ENCODE measurements at places on chromosomes 4 and X.

- no peak for DNase-seq
Observed at GRCh38 chr4:59728496-59728895, 1471.6 kb upstream of the ADGRL3 start.

GRCh38 chr4:143420227-143420626 is 83.6 kb downstream of the GAB1 start:
- DNase-seq: no peak

GRCh38 chr4:109155682-109156283 is 146.7 kb downstream of the COL25A1 start:
- DNase-seq: no peak

DNA sequence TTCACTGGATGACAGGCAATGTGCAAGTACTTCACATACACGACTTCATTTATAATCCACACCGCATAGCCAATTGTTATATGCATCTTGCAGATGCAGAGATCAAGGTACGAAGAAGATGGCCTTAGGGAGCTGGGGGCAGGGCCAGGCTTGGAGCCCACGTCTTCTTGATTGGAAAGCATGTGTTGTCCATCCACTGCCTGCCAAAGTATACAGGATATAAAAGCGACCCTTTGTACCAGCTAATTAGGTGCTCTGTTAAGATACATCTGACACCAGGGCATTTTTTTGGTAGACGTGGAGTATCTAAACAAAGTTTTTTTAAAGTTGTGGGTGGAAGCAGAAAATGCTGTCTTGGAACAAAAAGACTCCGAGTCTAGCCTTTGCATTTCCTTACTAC is 1.4 kb downstream of the C4orf36 start:
- DNase-seq: no peak

- DNase-seq: no peak
Observed at GRCh38 chrX:12548746-12549145, 242.5 kb upstream of the PRPS2 start.

DNA sequence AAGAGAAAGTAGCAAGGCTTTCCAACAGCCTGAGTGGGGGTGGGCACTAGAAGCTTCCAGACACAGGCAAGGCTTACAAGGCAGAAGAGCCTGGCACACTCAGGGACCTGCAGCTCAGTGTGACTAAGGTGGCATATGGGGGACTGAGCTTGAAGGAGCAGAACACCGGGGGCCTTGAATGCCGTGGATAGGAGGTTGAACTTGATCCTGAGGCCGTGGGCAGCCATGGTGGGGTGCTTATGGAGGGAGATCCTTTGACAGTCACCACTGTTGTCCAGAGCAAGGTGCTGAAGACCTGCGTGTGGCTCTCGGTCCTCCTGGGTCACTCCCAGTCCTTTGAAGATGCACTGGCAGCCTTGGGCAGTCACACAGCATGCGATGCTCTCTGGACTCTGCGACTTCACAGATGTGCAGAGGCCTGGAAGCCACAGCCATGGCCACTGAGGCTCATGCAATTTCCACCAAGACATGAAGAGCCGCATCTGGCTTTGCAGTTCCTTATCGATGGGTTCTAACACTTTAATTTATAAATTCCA is 18.3 kb downstream of the C4orf50 start:
- DNase-seq: no peak

- no peak for DNase-seq
Observed at GRCh38 chr4:76023389-76023788, at the start of gene CXCL10. Gene CXCL10, minus strand, starts transcription at chr4:76023497. Its CDS starts 66 bp downstream, at chr4:76023431.

DNA sequence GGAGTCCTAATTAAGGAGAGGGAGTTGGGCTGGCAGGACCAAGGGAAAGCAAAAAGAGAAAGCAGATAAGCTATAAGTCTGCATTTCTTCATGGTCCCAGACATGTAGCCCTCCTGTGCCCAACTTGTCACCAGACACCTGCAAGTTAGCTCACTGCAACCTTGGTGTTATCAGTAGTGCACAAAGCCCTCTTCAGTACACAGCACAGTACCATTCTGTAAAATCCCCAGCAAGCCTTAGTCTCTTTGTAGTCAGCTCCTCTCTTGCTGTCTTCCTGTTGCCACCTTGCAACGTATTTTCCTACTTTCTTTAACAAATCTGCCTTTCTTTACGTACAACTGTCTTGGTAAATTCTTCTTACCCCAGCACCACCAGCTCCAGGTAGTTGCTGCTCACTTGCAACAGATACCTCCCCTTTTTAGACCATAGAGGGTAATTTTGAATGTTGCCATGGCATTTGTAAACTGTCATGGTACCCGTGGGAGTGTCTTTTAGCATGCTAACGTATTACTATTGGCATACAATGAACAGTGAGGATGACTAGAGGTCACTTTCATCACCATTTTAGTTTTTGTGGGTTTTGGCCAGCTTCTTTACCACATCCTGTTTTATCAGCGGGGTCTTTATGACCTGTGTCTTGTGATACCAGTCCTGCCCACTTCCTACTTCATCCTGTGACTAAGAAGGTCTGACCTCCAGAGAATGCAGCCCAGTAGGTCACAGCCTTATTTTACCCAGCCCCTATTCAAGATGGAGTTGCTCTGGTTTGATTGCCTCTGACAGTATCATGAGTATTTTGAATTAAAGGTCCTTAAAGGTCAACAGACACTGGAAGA is 28.3 kb upstream of the AP1S2 start:
- DNase-seq: no peak

GRCh38 chr4:110788302-110788701 is 165.4 kb upstream of the PITX2 start:
- DNase-seq: no peak

DNA sequence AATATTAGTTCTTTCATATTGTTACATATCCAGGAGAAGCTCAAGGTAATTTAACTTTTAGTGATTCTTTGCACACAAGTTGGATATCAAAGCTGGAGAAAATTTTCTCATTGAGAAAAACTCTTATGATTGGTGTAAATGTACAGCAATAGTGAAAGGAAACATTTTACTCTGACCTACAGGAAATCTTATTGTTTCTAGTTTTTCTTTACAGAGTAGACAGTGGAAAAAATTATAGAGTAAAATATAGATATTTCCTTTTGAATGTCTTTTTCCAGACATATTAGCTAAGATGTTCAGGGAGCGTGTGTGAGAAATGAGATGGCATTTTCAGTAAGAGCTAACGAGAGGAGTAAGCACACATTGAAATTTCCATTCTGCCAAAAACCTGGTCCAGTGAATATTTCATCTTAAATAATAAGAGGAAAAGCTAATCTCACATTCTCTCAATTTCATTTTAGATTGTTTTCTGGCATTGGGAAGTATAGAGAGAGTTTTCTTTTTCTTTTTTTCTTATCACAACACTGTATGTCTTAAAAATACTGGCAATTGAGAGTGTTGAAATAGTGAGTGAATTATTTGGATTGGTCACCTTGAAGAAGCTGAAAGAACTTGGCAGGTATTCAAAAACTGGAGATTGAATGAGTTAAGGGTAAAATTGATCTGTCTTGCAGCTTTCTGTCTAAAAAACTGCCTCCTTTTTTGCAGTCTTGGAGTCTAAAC is 15.6 kb upstream of the ATP8A1 start:
- DNase-seq: no peak

- no peak for DNase-seq
Observed at GRCh38 chrX:68121835-68122234, 311.5 kb downstream of the OPHN1 start.

DNA sequence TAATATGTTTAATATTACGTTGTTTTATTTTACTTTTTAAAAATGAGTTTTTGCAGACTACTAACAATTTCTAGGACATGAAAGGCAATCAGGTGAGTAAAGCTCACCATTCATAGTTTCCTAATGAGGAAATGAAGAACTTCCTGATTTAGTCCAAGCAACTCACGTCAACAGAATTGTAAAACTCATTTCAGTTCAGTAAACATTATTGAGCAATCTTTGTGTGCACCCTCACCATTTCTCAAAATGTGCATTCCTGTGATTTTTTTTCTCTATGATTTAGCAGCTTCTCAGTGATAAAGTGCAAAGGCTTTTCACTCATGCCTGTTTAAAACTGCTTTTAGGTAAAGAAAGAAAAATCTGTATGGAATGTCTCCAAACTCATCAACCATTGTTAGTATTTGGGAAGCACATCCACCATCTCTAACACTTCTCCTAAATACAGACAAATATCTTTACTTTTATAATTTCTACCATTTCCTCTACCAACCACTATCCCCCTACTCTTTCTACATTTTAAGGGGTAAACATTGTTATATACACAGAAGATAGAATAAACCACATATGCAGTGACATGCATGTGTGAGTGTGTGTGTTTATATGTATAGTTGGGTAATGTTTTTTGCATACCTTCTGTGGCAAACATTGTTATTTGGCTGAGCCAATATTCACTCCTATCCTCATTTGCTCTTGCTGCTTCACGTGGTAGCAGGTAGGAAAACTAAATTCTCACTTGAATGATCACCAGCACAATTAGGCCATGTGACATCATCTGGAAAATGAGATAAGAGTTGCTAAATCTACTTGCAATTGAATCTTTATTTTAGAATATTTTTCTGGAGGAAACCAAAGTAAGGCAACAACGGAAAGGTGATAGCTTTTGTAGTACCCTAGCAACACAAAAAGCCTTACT is 54.7 kb upstream of the PRDM8 start:
- DNase-seq: no peak

DNA sequence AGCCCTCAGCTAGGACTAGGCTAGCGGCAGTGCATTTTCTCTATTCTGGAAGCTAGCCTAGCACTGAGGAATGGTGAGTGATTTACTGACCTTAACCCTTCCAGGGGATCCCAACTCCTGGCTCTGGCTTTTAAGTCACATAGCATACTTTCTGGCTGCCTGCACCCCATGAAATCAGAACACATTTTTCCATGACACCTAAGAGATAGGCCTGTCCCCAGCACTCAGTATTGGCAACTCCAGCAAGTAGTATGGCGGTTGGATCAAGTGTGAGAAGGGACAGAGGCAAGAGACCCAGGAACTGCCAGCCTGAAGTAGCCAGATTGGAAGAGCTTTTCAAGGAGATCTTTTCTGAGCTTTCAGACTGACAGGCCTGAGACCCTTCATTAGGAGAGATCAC is 8.2 kb downstream of the FGF16 start:
- no peak for DNase-seq

- no peak for DNase-seq
Observed at GRCh38 chr4:109877400-109877799, 29.5 kb downstream of the LRIT3 start.

- no peak for DNase-seq
Observed at GRCh38 chr4:30722359-30723200, 2.4 kb downstream of the PCDH7 start.

DNA sequence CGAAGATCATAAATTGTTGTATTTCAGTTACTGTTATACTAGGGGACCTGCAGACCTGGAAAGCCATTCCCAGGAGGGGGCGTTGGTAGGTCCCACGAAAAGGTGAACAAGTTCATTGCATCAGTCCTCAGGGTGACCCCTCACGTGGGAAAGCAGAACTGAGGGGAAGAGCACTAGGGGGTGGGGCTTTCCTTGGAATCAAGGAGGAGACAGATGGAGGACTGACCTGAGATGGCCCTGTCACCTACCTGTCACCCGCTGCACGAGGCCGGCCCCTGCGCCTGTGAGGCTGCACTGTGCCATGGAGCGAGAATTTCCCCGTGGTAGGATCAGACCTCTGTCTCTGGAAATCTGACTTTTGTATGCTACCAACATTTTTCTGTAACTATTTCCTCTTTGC is 41.8 kb upstream of the CLDN24 start:
- no peak for DNase-seq

DNA sequence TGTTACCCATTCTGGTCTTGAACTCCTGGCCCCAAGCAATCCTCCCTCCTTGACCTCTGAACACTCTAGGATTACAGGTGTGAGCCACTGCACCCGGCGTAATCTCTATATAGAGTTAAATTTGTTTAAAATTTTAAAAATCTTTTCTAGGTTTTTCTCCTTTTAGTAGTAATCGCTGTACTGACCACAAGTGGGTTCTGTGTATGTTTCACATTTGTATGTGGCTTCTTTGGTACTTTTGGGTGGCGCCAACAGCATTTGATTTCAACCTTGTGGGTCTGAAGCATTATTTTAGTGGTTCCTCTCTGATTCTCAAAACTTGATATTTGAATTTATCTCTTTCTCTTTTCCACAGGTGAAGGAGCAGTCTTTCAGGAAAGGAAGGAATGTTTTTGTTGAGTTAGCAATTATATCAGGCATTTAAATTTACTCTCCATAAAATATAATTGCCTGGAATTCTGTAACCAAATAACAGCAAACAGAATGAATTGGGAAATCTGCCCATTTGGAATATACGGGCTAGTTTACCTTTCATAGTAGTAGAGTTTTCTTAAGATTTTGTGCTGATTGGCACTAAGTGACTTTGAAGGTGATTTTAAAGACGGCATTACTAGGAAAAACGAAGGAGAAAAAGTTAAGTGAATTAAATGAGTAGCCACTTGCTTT is 29.5 kb downstream of the ARHGAP10 start:
- no peak for DNase-seq

- DNase-seq: no peak
Observed at GRCh38 chrX:103441878-103442535, 65.7 kb downstream of the BEX3 start.

DNA sequence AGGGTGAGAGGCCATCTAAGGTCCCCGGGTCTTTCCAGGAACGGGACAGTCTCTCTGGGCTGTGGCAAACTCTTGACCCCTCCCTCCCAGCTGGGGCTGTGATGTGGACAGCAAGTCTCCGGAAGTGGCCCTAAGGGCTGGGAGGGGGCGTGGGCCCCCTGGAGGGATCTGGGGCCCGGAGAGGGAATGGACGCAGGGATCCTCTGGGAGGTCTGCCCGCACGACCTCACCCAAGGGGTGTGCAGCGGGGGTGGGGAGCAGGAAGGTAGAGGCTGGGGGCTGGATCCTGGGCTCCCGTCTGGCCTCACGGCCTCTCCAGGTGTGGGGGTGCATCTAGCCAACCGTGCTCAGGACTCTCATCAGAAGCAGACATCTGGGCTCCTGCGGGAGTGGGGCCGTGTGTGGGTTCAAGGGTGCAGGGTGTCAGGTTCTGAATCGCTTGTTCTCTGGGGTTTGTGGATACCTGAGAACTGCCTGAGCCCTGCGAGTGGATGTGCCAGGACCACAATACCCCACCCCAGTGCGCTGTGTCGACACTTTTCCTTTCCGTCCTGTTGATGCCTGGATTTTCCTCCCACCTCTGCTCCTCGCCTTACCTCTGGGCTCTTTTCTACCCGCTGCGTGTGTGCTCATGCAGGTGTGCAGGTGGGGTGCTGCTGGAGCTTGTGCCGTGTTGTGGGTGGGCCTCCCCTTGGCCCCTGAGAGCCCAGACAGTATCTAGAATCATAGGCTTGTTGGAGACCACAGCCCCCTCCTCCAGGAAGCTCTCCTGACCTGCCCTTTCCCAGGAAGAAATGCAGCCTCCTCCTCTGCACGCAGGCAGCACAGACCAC is 915 bp downstream of the CPZ start:
- no peak for DNase-seq

- DNase-seq: no peak
Observed at GRCh38 chr4:108833046-108833445, 70.2 kb upstream of the ETNPPL start.

GRCh38 chrX:118566359-118566758 is 70.7 kb downstream of the DOCK11 start:
- no peak for DNase-seq

GRCh38 chrX:69562904-69563578 is 52.9 kb upstream of the EDA start:
- no peak for DNase-seq

Data from T-helper 9 cell (primary cell).